ENCODE measurements at places on chromosomes 16 and 17.
A peak's percentile ranks its signal among the peaks of the same experiment; 100 is the strongest.

GRCh38 chr16:17228048-17228707, 242.6 kb downstream of the XYLT1 start:
- peak; percentile 23 for DNase-seq

- DNase-seq = no peak
Observed at GRCh38 chr17:51818777-51819176, 339.7 kb downstream of the CA10 start.

DNA sequence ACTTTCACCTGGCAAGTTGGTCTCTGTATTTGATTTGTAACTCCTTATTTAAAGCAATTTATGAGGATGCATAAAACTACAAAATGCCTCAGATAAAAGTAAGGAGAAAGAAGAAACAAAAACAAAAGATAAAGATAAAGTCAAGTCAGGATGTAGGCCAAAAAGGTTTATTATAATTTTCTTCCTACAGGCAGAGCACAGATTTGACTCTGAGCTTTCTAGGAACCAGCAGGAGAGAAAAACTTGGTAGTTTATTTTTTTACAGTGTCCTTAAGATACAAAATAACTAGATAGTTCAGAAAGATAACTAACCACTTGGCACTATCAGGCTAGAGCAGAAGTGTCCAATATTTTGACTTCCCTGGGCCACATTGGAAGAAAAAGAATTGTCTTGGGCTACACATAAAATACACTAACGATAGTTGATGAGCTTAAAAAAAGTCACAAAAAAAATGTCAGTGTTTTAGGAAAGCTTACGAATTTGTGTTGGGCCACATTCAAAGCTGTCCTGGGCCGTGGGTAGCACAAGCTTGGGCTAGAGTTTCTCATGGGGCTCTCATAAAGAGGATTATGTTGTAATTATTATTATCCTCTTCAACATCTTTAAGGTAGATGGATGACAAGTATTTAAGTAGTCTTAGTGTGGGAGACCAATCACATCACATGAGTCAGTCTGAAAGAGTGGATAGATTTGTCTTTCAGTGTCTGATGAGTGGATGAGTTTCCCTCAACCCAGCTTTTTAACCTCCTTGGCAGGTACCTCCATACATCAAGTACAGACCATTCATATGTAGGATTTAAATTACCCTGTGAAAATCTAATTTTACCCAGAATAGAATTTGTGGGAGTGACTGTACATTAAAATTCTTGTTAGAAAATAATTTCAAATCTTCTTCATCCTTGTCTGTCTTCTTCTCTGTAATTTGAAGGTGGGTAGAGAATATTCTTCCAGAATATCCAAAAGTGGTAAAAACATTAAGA, 17.0 kb downstream of the PAFAH1B1 start:
- no peak for DNase-seq

- DNase-seq = peak; percentile 69
Observed at GRCh38 chr16:81315271-81316175, 761 bp downstream of the GAN start.

DNA sequence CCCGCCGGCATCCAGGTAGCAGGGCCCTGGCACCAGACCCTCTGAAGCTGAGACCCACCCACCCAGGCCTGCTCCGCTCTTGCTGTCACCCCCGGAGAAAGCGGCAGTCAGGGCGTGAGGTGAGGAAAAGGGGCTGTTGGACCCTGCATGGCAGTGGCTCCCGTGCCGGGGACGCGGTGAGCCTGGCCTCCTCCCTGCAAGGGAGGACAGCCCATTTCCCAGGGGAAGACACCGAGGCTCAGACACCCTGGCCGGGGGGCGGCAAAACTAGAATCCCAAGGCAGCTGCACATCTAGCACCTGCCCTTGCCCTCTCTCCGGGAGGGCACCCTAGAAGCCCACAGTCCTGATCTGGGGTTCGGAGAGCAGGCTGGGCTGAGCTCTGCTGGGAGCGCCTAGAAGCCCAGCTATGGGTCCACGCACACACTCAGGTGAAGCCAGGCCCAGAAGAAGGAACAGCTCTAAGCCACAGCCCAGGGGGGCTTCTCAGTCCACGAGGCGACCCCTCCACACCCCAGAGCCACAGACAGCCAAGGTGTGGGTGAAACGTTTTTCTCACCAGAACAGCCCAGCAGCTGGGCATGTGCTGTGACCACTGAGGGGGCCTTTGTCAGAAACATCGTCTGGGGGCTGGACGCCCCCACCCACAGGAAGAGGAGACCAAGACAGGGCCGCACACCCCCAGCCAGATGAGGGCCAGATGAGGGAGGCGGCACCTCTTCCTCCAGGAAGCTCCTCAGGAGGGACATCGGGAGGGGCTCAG, 22.4 kb downstream of the SLC7A5 start:
- DNase-seq = no peak

GRCh38 chr17:288802-289356, 63.7 kb downstream of the RPH3AL start:
- DNase-seq = no peak

DNA sequence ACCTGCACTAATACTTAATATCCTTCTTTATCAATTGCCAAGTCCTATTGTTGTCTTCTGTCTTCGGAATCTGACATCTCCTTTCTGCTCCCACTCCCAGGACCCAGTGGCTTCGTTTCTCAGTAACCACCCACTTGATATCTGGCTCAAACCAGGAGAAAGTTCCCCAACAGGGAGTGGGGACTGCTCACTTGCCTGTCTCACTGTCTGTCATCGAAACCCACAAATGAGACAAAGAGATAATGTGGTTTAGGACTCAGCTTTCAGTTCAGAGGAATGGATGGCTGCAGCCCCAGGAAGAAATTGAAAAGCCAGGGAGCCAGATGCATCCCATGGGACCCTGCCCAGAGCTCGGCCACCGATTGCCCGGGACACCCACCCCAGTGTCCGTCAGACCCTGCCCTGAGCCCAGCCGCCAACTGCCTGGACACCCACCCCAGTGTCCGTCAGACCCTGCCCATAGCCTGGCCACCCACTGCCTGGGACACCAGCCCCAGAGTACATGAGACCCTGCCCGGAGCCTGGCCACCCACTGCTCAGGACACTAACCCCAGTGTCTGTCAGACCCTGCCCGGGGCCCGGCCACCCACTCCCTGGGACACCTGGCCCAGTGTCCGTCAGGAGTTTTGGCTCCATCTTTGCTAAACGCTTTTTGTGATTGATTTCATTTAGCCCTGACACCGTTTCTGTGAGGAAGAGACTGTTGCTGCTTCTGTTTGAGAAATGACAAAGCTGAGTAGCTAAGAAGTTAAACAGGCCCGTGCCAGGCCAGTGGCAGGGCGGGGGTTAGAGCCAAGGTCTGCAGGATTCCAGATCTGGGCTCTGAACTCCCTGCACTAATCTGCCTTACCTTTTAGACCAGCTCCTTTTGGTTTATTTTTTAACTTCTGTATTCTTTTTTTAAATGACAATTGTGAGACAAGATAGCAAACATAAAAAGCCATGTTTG, 251.4 kb downstream of the PHKB start:
- no peak for DNase-seq

DNA sequence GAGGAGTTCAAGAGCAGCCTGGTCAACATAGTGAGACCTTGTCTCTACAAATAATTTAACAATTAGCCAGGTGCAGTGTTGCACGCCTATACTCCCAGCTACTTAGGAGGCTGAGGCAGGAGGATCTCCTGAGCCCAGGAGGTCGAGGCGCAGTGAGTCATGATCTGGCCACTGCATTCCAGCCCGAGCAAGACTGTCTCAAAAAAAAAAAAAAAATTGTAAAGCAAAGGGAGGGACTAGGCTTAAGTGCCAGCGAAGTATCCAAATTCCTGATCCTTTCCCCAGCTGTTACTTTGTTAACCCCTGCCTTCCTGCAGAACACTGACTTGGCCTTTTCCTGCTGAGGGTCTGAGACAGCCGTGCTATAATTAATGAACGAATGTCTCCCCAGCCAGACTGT, 2.7 kb downstream of the GDPD3 start:
- DNase-seq = no peak

- DNase-seq = no peak
Observed at GRCh38 chr16:24822974-24823373, 22.8 kb upstream of the SLC5A11 start.

DNA sequence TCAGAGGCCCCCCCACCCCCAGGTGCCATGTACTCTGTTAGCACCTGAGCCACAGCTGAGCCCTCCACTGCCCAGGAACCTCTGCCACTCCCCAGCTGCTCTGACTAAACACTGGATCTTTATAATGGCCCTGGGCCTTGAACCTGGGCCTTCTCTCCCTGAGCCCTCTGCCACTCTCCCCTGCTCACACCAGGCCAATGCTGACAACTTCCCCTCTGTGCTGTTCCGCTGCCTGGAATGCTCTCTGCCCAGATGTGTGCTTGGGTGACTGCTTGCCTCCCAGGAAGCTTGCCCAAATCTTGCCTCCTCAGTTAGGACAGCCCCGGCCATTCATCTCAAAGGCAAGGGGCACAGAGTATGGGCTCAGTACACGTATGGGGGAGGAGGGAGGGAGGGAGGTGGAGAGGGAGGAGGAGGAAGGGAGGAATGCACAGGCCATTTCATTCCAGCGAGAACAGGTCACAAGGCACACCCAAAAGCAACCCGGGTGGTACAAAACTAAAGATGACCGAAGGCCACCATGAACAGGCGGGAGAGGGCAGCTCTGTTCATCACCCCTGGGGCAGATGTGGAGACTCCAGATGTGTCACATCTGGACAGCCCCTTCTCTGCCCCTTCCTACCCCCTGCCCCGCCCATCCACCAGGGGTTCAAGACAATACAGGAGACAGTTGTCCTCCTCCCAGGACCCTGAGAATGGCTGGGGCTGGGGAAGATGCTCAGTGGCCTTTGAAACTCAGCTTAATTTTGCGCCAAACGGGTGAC, 15.3 kb upstream of the TNFRSF13B start:
- DNase-seq = no peak

DNA sequence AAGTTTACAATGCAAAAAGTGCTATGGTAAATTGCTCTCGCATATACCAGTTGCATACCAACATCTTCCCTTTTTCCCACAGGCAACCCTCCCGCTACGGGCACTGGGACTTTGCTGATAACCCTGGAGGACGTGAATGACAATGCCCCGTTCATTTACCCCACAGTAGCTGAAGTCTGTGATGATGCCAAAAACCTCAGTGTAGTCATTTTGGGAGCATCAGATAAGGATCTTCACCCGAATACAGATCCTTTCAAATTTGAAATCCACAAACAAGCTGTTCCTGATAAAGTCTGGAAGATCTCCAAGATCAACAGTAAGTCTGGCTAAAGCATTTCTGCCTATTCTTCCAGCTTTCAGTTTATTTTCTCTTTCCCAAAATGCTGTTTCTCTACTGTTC, 27.9 kb upstream of the HSBP1 start:
- DNase-seq = no peak

- no peak for DNase-seq
Observed at GRCh38 chr17:82750241-82750908, 1.5 kb upstream of the TBCD start.

- DNase-seq = no peak
Observed at GRCh38 chr16:965036-965395, 5.8 kb downstream of the LMF1 start.

- peak; percentile 60 for DNase-seq
Observed at GRCh38 chr17:2011411-2012371, 13.4 kb downstream of the RTN4RL1 start.

- DNase-seq = no peak
Observed at GRCh38 chr17:82734987-82735866, at the start of gene FN3K. Gene FN3K, plus strand, starts transcription at chr17:82735615. Its CDS starts 22 bp downstream, at chr17:82735637.

DNA sequence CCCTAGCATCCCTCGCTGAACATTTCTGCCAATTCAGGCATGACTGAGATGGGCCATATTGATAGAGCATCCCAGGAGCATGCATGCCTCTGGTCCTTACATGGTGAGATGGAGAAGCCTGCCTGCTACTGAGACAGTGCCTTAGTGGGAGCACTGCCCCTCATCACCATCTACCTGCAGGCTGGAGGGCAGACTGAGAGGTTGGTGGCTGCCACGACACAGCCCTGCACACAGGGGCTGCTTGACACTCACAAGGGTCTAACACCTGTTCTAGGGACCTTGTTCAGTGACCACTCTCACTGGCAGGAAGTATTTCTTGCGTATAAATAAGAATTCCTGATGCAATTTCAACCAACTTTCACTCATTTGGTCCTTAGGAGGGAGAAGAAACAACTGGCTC, 34.0 kb downstream of the WIPI1 start:
- no peak for DNase-seq

DNA sequence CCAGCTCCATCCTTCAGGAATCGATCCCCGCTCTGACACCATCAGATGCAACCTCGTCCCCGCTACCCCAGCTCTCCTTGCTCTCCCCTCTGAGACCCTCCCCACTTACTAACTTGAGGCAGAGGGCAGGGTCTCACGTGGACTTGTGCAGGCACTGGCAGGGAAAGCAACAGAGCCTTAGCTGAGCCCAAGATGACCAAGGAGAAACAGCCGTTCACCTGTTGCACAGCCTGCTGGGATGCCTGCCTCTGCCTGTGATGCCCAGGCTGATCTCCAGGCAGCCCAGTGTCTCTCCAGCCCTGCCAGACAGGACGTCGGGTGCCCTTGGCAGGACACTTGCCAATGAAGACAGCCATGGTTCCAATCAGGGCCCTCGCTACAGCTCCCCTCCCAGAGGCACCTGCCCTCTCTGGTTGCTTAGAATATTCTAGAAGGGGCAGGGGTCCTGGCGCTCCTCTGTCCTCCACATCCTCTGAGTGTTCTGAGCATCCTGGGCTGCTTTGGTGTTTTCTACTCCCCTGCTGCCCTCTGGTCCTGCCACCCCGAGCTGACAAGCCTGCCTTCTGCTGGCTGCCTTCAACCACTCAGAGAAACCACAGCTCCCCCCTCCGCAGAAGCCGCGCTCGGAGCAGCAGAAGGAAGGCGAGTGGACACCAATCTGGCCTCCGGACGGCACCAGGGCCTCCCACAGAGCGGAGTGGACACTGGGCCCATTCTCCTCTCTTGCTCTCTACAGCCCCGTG, 6.7 kb downstream of the CEP295NL start:
- DNase-seq = no peak

DNA sequence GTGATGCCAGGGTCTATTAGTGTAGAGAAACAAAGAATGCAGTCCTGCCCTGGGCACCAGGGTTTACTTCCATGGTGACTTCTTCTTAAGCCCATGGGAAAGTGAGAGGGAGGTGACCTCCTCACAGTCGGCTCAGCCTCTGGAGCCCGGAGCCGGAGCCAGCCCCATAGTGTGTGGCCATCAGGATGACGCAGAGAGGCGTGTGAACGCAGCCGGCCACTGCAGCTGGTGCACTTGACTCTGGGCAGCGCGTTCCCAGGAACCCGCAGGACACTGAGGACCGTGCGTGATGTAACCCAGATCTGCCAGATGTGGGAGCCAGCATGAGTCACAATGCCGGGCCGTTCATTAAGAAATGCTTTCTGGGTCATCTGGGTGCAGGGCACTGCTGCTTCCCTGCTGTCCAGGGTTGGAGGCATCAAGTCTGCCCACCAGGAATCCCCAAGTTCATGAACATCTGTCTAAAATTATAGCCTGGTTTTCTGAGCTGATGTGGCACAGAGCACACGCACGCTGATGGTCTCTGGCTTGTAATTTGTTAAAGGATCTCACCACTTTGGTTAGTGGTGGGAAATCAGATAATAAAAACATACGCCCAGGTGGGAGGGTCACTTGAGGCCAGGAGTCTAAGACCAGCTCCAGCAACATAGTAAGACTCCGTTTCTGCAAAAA, 114.1 kb downstream of the PITPNC1 start:
- peak; percentile 83 for DNase-seq
